ENCODE measurements at places on chromosomes 13 and 19.

DNA sequence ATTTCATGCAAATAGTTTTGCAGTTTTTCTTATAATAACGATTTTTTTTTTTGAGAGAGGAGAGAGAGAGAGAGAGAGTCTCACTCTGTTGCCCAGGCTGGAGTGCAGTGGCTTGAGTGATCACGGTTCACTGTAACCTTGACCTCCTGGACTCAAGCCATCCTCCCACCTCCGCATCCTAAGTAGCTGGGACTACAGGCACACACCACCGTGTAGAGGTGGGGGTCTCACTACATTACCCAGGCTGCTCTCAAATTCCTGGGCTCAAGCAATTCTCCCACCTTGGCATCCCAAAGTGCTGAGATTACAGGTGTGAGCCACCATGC, 26.8 kb upstream of the GJB6 start:
- DNase-seq = no peak

- DNase-seq = no peak
These were observed 7.8 kb downstream of the GAS6 start for GRCh38 chr13:113855931-113856715.

GRCh38 chr13:113857531-113858195, 6.2 kb downstream of the GAS6 start:
- DNase-seq = no peak

DNA sequence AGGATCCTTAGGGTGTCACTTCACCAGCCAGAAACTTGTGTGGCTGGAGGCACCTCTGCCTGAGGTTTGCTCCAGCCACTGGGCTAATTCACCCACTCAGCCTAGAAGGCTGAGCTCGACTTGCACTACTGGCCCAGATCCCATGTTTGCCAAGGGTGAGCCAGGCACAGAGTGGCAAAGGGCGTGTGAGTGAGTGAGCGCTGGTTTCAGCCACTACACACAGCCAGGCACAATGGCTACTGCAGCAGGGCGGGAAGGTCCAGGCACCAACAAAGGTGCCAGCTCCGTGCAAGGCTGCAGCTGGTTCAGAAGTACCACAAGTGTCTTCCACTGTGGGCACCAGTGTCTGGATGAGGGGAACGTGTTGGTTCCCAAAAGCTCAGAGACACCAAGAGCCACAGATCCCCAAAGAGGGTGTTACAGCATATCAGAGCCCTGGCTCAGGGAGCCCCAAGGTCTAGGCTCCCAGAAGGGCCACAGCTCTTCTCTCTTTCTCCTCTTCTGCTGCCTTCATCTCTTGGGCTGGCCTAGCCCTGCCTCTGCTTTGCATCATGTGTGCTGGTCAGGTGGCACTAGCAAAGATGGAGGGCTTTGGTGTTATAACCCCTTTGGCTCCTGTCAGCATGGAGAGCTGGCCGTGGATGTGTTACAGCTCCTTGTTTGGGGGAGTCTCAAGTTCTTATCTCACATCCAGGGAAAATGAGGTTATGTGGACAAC, 736.3 kb upstream of the KLHL1 start:
- DNase-seq = no peak

- no peak for DNase-seq
These were observed at the start of gene KDELR1 for GRCh38 chr19:48391100-48392005. Gene KDELR1, minus strand, starts transcription at chr19:48391551. Its CDS starts 193 bp downstream, at chr19:48391358.

DNA sequence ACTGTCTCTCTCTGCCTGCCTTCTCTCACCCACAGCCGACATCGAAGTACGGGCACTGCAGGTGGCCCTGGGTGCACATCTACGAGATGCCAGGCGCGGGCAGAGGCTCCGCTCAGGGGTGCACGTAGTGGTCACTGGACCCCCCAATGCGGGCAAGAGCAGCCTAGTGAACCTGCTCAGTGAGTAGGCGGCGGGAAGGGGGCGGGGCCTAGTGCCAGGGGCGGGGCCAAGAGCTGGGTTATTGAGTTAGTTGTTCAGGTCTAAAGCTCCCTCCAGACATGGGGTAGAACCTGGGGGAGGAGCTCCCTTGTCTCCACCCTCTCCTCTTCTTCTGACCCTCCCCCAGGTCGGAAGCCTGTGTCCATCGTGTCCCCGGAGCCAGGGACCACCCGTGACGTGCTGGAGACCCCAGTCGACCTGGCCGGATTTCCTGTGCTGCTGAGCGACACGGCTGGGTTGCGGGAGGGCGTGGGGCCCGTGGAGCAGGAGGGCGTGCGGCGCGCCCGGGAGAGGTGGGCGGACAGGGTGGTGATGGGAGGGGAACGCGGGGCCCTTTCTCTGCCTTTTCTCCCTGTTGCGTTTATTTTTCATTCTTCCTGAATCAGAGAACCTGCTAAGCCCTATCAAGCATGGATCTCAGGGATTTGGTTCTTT, 1.9 kb downstream of the GTPBP3 start:
- no peak for DNase-seq

- no peak for DNase-seq
These were observed 115.2 kb downstream of the TNFRSF19 start for GRCh38 chr13:23685416-23685815.

DNA sequence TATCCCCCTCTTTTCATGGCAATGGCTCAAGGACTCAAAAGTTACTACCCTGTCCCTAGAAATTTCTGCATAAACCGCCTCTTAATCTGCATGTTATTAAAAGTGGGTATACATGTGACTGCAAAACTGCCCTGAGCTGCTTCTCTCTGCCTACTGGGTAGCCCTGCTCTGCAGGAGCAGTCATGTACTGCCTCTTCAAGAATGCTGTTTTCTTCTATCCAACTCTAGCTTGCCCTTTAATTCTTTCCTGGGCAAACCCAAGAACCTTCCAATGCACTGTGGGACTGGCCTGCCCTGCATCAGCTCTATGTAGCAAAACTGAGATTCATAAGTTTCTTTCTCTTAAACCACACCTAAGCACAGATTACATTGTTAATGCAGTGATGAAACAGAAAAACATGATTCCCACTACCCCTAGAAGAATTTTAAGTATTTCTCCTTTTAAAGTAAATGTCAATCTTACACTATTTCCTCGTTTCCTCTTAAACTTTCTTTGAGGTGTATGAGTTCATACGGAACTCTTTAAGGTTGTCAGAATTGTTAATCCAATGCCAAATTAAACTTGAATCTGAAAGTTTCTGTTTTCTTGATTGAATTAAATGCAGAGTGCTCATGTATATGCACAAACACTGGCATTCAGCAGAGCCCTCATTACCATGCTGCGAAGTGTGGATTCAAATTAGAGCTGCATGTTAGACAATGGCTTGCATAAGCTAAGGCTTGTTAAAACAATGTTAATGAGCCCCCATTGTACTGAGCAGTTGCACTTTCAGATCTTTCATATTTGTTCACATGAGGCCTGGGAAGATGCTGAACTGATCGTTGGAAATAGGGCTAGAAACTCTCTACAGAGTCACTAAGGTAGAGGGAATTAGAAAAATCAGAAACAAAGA, 669.9 kb upstream of the PCDH20 start:
- no peak for DNase-seq

- no peak for DNase-seq
These were observed 5.2 kb downstream of the C13orf46 start for GRCh38 chr13:113968463-113969310.

DNA sequence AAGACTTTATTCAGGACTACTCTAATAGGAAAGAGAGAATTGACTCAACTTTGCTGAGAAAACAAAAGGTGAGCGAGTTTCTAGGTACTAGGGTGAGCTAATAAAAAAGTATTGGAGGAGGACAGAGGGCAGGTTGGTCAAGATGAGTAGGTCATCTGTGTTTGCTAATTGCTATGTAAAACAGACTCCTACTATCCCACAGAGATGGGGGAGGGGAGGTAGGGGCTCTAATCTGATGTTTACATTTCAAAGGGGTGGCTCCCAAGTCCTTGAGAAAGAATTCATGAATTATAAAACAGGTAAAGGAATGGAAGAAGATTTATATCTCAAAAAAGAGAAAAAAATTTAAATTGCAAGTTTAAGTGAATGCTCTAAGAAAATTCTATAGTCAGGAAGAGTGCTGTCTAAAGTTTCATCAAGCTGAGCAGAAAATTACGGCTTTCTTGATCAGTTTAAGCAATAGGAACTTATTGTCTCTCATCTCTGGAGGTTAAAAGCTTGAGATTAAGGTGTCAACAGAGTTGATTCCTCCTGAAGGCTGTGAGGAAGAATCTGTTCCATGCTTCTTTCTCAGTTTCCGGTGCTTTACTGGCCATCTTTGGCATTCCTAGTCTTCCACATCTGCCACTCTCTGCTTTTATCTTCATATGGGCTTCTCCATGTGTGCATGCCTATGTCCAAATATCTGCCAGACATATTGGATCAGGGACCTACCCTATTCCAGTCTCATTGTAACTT, 790.3 kb downstream of the SLITRK5 start:
- DNase-seq = no peak

DNA sequence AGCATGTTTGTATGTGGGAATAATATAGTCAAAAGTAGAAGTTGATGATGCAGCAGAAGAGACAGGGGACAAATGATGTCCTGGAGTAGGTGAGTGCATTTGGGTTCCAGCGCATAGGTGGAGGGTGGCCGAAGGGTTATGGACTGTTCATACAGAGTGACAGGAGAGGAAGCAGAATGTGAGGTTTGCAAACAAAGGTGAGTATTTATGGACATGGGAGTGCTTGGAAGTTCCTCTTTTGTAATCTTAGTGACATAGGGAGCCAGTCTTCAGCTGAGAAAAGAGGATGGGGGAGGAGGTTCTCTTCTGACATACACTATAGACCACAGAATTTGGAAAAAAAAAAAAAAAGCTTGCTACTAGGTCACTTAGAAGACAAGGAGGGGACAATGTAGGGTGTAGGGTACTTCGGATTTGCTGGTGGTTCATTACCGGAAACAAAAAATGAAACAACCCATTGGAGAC, 331.6 kb downstream of the DLEU7 start:
- no peak for DNase-seq

GRCh38 chr19:6817179-6817578, 44.7 kb downstream of the VAV1 start:
- no peak for DNase-seq

DNA sequence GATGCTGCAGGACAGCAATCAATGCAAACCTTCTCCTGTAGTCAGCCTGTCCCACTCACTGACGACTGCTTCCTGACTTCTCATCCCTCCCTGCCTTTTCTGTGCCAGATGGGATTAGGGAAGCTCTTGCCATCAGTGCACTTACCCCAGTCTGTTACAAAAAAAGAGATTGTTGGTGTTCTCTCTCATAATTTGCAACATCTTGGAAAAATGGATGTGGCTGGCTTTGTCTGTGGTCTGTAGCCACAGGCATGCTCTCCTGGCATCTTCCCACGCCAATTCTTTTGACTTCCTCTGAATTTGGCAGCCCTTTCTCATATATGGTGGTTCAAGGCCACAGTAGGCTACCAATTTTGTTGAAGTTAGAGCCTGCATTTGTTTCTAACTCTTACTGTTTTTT, 11.6 kb upstream of the HTR2A start:
- no peak for DNase-seq

DNA sequence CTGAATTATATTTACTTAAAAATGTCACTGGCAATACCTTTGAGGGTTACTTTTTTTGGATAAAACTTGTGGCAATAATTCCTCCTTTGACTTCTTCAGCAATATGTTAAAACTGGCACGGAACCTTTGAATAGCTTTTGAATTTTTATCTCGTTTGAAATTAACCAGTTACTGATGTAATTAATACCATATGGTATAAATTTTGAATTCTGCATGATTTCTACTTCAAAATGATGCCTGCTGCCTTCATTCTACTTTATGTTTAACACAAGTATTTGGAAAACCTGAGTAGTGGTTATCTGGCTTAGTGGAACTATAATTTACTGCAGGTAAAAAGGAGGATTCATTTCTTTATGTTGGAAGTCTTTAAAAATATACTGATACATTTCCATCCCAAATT, 85.3 kb downstream of the LRCH1 start:
- no peak for DNase-seq

DNA sequence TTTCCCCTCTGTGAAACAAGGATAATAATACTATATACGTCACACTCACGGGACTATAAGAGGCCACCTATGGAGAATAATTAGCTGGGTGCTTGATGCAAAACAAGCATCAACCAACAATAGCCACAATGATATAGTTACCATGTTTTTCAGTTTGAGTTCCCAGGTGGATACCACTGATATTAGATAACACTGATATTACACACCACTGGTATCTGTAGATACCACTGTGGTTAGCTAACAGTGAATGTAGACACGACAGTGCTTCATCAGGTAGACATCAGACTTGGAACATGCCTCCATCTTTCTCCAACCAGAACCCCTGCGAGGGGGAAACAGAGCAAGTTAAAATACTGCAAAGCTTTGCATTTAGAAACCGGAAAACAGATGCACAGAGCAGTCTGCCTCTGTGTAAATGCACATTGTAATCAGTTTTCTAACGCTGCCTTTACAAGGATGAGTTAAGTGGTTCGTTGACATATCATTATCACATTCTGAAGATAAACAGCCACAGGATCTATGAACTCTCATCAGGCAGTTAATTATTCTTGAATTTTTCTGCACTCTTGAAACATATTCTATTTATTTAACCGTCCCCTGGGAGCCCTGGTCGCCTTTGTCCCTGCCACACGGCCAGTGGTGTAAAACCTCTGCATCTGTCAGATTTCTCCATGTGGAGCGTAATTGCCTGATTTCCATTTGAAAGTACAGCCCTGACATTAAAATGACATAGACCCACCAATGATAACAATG, 80.7 kb downstream of the RNASEH2B start:
- no peak for DNase-seq

GRCh38 chr13:79457948-79458347, 23.0 kb upstream of the NDFIP2 start:
- no peak for DNase-seq

DNA sequence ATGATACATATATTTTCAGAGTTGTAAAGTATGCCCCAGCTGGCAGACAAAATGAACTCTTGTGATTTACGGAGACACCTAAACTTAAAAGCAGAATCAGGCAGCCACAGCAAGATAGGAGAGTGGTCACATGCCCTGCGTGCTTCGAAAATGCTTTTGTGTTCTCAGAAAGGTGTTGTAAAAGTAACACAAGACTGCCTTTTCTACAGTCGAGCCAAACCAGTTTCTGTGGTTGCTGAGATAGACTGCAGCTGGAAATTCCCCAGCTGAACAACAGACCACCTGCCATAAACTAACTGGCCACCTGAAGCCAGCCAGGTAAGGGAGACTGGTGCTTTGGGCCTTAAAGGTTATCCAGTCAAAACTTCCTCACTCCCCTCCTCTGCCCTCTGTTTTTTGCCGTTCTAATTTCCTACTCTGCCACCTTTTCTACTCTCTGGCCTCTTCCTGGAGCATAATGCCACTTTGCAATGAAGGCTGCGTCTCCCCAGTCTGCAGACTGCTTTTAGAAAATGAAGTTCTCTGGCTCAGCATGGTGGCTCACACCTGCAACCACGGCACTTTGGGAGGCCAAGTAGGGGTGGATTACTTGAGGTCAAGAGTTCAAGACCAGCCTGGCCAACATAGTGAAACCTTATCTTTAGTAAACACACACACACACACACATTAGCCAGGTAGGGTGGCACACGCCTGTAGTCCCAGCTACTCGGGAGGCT, 381.2 kb upstream of the SLITRK1 start:
- no peak for DNase-seq
